ENCODE measurements at places on chromosomes 2 and 18.

DNA sequence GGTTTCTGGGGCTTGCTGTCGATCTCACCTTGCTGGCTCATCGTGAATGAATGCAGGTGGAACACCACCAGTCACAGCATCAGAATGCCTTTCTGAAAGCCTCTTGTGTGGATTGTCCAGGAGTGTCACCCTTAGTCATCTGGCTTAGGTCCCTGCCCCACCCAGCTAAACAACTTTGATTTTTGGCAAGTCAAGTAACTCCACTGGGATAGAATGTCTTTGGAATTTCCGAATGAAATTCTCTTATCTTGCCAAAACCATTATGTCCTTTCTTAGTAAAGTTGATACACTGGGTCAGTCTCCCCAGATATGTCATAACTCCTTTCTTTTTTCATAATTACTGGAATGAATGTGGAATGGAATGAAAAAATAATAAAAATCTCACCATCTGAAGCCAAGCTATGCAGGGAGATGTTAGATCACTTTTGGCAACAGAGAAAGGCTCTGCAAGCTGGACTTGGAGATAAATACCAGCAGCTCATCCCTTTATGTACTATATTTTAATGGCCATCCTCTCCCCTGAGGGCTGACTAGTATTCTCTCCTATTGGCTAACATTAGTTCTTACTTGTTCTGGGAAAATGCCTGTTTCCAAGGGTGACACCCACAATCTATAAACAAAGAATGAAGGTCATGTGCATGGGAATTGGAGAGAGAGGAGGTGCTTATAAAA lies 35.4 kb downstream of the INSIG2 start:
- no peak for DNase-seq

DNA sequence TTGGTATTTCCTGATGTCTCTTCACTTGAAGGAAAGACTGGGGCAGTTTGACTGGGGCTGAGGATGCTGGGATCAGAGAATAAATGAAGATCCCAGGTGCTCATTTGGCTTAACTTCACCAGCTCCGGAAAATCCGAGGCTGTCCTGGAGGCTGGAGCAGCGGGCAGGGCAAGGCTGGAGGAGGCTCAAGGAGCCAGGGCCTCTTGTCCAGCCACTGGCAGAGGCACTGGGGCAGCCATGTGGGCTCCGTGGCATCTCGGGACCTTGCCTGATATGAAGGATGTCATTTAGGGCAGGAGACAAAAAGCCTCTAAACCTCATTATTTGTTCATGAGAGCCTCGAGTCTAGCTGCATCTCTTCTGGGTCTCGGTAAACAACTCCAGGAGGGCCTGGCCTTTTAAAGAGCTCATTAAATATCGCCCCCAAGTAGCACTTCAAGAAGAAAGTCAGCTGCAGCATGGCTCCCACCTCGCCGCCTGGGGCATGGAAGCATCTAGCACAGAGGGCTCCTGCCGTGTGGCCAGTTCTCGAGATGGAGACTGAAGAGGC lies 13.5 kb upstream of the GPR55 start:
- no peak for DNase-seq

DNA sequence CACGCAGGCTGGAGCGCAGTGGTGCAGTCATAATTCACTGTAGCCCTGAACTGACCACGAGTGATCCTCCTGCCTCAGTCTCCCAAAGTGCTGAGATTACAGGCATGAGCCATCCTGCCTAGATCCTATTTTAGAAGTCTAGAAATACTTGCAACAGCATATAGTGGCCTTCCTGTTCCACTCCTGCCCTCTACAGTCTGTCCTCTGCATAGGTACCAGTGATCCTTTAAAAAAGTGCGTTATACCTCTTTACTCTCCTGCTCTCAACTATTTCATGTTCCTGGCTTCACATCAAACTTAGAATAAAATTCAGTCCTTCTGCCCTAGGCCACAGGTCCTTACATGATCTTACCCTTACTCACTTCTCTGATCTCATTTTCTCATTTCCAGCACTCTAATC lies 6.0 kb downstream of the COMMD1 start:
- DNase-seq: no peak

- DNase-seq: no peak
Observed at GRCh38 chr2:7288484-7288883, 371.3 kb downstream of the RNF144A start.

GRCh38 chr18:48745293-48745692 lies 205.5 kb downstream of the SMAD7 start:
- no peak for DNase-seq

GRCh38 chr2:210003359-210003758 lies 921 bp downstream of the RPE start:
- DNase-seq: no peak

GRCh38 chr2:25373269-25373981 lies 31.7 kb upstream of the DNMT3A start:
- DNase-seq: no peak

DNA sequence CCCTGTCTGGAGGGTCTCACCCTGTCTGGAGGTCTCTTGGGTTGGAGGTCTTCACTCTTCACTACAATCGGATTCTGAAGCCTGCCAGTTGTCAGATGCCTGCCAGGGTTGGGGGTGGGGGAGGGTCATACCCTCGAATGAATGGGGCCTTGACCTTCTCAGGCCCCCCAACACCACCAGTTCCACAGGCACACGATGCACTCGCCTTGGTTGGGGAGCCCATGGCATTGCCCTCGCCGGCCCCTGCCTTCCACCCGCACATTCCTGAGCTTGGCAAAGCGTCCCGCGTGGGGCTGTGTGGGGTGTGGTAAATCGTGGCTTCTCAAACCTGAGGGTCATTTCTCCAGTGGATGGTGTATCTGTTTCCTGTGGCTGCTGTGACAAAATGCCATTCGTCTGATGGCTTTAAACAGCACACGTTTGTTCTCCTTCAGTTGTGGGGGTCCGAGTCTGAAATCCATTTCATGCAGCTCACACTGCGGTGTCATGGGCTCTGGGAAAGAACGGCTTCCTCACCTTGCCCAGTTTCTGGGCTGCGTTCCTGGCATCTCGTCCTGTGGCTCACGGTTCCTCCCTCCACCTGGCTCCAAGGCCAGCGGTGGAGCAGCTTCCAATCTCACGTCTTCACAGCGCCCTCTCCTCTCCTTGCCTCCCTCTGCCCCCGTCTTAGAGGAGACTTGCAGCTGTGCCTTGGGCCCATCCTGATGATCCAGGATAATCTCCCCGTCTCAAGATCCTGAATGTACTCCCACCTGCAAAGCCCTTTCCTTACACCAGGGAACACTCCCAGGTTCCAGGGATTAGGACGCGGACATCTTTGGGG lies 38.0 kb upstream of the HPCAL1 start:
- DNase-seq: no peak

DNA sequence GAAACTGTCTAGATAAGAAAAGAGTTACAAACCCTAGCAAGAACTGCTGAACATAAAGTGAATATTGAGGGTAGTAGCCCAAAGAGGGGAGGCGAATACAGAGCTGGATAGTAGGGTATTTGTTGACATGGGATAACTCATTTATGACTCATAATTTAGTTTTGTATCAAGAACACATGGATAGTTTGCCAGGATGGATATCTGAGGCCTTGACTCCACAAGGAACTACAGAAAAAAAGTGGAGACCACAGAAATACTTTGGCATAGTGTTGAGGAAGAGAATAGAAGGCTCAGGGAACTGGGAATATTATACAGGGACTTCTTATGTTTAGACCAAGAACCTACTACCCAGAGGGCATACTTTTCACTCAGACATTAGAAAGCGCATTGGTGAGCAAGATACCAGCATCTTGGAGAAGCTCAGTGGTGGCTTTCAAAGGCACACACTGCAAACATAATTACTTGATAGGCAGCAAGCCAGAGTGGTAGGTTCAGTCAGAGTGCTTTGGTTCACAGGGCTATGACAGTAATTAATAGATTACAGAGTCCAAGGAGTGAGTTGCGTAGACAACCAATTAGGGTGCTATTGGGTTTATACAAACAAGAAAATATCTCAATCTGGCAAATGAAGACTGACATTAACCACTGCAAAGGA lies 51.9 kb upstream of the ZBTB7C start:
- no peak for DNase-seq

DNA sequence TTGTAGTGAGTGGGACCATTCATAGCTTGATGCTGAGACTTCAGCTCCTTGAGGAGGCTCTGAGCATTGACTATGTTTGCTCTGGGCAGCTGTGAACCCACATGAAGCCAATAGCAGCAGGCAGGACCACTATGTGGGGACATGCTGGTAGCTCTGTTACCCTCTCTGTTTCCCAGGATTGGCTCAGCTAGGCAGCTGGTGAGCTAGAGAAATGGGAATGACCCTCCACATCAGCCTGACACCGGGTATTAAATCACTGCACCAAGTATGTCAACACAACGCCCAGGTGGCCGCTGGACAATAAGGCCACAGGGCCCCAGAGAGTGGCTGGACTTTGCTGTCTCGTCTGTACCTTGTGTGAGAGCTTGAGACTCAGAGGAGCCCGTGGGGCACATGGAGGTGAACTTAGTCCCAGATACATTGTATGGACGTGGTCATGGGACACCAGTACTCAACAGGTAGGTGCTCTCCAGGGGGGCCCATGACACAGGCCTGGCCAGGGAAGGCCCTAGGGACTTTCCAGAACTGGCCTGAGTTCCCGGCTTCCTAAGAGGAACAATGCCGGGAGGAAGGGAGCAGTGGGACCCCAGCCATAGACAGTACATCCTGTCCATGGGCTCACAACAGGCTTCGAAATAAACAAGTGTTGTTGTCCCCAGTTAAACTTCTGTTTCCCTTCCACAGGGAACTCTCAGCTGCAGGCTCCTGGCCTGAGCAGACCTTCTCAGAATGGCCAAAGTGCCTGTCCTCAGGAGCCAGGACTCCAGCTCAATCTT lies 35.2 kb downstream of the HS1BP3 start:
- DNase-seq: no peak

GRCh38 chr2:38517284-38517683 lies 85.4 kb downstream of the HNRNPLL start:
- DNase-seq: no peak

- peak; percentile 86 for DNase-seq
Observed at GRCh38 chr18:74597662-74598349, at the start of gene ZNF407. Gene ZNF407, plus strand, starts transcription at chr18:74597870. Its CDS starts 33,150 bp downstream, at chr18:74631020.

GRCh38 chr18:24910221-24910620 lies 441.7 kb downstream of the ZNF521 start:
- DNase-seq: no peak

GRCh38 chr18:74468547-74469061 lies 11.5 kb upstream of the DIPK1C start:
- DNase-seq: no peak

DNA sequence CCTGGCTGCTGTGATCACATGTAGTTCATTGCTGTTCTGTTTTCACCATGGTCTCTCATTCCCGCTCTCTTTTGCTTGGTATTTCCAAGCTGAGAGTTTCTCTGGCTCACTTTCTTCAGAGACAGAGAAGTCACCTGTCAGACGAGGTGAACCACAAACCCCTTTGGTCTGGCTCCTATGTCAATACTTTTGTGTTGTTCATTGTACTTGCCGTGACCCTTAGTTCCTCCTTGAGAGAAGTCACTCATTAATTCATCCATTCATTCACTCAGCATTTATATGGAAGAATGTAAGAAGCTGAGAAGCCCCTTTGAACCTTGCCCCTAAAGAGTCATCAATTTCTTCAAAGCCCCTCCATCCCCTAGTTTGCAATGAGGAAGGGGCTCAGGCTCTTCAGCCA lies 15.2 kb downstream of the MCFD2 start:
- DNase-seq: no peak

- DNase-seq: peak; percentile 41
Observed at GRCh38 chr2:101330253-101330933, 21.9 kb upstream of the RNF149 start.

DNA sequence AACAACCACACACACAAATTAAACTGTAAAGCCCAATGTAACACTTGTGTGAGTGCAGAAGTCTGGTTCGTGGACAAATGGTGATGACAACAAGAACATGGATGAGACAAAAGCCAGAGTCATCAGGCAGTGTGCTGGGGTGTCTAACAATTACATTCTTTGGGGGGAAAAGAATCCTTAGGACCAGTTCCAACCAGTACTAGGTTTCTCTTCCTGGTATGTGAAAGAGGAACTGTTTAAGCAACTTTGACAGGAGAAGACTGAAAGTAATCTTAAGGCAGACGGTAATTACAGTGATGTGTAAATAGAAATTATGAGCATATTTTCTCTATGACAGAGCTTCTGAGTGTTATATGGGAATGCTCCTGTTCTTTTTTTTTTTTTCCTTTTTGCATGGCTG lies 133.4 kb downstream of the AFF3 start:
- DNase-seq: no peak

DNA sequence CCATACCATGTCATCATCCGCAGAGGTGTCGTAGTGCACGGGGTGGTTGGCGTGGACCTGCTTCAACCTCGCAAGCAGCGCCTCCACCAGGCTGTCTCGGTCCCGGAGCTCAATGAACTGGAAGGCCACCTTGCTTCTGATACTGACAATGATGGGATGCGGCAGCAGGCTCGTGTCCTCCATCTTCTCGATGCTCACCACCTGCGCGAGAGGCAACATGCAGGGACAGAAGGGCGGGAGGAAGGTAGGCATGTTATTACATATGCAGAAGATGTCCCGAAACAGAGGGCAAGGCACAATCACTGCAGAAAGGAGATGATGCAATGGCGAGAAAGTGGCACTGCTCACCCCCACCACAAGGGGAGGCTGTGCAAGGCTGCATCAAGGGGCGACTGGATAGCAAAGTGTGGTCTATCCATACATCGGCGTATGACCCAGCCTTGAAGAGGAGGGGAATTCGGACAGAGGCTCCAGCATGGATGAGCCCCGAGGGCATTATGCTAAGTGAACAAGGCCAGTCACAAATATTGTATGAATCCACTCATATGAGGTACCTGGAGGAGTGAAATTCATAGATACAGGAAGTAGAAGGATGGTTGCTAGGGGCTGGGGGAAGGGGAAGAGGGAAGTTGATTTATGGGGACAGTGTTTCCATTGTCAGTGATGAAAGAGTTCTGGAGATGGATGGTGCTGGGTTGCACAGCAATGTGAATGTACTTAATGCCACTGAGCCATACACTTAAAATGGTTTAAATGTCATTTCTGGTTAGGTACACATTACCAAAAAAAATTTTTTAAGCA lies 36.6 kb downstream of the RPL31 start:
- no peak for DNase-seq

GRCh38 chr2:240905176-240905781 lies 857 bp upstream of the CROCC2 start:
- DNase-seq: no peak

GRCh38 chr18:34098109-34098508 lies 126.6 kb downstream of the NOL4 start:
- no peak for DNase-seq

DNA sequence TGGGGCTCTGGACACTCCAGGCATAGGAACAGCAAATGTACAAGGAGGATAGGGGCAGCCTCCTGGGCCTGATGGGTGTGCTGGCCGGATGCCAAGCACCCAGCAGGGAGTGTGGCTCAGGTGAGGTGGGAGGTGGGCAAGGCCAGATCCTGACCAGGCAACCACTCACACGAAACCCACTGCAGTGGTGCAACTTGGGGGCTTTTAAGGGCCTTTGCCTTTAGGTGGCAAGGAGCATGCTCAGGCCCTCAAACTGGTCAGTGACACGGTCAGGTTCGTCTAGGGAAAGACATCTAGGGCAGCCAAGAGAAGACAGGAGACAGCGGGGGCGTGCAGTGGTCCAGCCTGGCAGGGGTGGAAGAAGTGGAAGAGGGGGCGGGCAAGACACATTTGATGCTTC lies 18.4 kb upstream of the TEX51 start:
- no peak for DNase-seq

- no peak for DNase-seq
Observed at GRCh38 chr18:29644276-29644675, 1398.3 kb downstream of the DSC3 start.

All from activated CD4-positive, alpha-beta T cell treated with anti-CD3 and anti-CD28 coated beads, Interleukin-2, amount 50 U/mL, for 24 hours (primary cell).